Lung (tissue), 17 donors: ENCODE measurements at places on chromosomes 13 and 19. TPM values are rescaled to one million over a fixed set of nuclear protein-coding genes. Genes with fewer than 3 reads are reported as not detected.

The RDH8 gene
- not detected for total RNA-seq

DNA sequence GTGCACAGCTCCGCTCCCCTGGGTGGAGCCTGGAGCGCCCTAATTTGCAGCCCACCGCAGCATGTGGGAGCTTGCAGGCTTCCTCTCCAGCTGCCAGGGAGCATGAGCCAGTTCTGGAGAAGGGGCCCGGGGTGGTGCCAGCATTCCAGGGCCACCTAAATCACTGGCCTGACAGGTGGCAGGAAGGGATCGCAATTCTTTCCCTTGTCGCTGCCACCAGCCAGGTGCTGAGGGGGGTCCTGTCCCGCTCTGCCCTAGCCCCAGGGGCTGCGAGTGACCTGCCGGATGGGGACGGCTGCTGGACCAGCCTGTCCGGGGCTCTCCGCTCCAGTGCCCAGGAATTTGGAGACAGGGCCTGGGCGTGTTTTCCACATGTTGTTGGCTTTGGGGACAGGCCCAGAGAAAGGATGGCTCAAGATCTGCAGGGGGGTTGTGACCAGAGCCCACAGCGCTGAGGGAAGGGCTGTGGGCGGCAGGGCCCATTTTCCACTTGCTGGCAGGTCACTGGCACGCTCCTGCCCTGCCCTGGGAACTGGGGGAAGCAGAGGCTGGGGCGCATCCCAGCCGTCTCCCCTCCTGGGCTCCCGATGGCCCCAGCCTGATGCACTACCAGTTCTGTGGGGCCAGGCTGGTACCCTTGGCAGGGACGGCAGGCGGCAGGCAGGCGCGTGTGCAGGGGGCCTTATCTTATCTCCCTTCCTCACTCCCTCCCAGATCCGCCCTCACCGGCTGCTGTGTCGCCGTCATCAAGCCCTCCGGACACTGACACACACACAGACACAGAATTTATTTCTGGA is 9.5 kb downstream of the NDUFA11 start:
- no peaks in the 10 kb centered on the region for H3K4me1 ChIP-seq
- peaks cover 3% of the 10 kb centered on the region for H3K36me3 ChIP-seq
- peaks cover 2% of the 10 kb centered on the region for H3K27me3 ChIP-seq
- H3K27ac ChIP-seq: peak overlapping the region; percentile 78
- no peak overlapping the region for H3K4me3 ChIP-seq

GRCh38 chr13:47594833-47595232 is 406.2 kb downstream of the SUCLA2 start:
- no peak overlapping the region for H3K27ac ChIP-seq
- no peaks in the 10 kb centered on the region for H3K27me3 ChIP-seq
- no peak overlapping the region for H3K4me3 ChIP-seq
- DNase-seq: no peak
- no peaks in the 10 kb centered on the region for H3K36me3 ChIP-seq
- H3K4me1 ChIP-seq: no peaks in the 10 kb centered on the region

DNA sequence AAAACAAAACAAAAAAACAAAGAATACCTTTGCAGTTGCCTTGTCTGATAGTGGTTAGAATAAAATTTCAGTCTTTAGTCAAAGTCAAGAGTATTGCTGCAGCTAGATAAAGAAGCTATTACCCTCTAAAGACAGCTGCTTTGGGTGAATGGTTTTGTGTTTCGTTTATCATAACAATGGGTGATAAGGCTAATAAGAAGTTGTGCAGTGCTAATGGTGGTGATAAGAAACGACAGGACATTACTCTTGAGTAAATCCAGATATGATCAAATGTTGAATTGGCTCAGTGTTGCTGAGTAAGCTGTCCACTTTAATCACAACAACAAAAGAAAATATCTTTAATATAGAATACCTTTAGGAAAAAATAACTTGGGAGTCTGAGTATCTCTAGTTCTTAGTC is 1825.3 kb downstream of the SLITRK5 start:
- H3K36me3 ChIP-seq: no peaks in the 10 kb centered on the region
- no peak overlapping the region for H3K4me3 ChIP-seq
- no peaks in the 10 kb centered on the region for H3K27me3 ChIP-seq
- no peaks in the 10 kb centered on the region for H3K4me1 ChIP-seq
- no peak for DNase-seq

The SULT2A1 gene
- total RNA-seq: not detected

The RFPL4A gene
- total RNA-seq: not detected

The MED29 gene
- total RNA-seq: 16.5 TPM

GRCh38 chr13:102913914-102914313 is 68.1 kb downstream of the ERCC5 start:
- H3K4me1 ChIP-seq: peaks cover 50% of the 10 kb centered on the region
- no peak overlapping the region for H3K27ac ChIP-seq
- peak; percentile 30 for DNase-seq

- DNase-seq: no peak
- no peaks in the 10 kb centered on the region for H3K36me3 ChIP-seq
- no peaks in the 10 kb centered on the region for H3K4me1 ChIP-seq
- no peaks in the 10 kb centered on the region for H3K27me3 ChIP-seq
- H3K4me3 ChIP-seq: no peak overlapping the region
These were observed 99.2 kb downstream of the RFC3 start for GRCh38 chr13:33917190-33917589.

DNA sequence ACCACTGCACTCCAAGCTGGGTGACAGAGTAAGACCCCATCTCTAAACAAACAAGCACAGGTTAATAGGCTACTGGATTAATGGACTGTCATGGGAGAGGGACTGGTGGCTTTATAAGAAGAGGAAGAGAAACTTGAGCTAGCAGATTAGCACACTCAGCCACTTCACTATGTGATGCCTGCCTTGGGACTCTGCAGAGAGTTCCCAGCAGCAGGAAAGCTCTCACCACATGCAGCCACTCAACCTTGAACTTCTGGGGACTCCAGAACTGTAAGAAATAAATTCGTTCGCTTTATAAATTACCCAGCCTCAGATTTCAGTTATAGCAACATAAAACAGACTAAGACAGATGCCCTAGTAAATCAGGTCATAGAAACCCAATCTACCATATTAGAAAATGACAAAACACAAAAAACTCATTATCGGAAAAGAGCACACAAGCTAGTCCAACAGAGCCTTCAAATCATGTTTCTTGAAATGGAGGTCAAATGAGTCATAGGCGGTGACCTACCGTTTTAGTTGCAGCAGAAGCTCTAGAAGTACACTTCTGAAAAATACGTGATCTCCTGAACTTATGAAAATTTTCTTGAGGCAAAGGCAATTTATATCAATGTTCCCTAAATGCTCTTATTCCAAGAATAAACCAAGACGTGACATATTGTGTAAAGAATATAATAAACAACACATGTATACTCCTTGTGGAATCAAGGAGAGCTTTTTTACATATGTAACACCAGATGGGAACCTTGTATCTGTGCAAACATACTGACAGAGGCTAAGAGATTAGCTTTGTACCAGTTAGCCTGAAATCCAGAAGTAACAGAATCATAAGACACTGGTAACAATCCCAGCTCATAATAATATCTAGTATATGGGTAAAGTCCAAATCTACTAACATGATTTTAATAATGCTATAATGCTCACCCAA is 340.9 kb upstream of the SGCG start:
- DNase-seq: no peak
- no peak overlapping the region for H3K4me3 ChIP-seq
- H3K4me1 ChIP-seq: peaks cover 7% of the 10 kb centered on the region
- H3K36me3 ChIP-seq: no peaks in the 10 kb centered on the region

The LRP3 gene
- 16.4 TPM for total RNA-seq

- no peaks in the 10 kb centered on the region for H3K36me3 ChIP-seq
- H3K27me3 ChIP-seq: no peaks in the 10 kb centered on the region
- no peaks in the 10 kb centered on the region for H3K4me1 ChIP-seq
- H3K4me3 ChIP-seq: no peak overlapping the region
- no peak for DNase-seq
These were observed 85.5 kb upstream of the FGF14 start for GRCh38 chr13:102487330-102487729.
